ENCODE measurements at places on chromosomes 5 and 9.

DNA sequence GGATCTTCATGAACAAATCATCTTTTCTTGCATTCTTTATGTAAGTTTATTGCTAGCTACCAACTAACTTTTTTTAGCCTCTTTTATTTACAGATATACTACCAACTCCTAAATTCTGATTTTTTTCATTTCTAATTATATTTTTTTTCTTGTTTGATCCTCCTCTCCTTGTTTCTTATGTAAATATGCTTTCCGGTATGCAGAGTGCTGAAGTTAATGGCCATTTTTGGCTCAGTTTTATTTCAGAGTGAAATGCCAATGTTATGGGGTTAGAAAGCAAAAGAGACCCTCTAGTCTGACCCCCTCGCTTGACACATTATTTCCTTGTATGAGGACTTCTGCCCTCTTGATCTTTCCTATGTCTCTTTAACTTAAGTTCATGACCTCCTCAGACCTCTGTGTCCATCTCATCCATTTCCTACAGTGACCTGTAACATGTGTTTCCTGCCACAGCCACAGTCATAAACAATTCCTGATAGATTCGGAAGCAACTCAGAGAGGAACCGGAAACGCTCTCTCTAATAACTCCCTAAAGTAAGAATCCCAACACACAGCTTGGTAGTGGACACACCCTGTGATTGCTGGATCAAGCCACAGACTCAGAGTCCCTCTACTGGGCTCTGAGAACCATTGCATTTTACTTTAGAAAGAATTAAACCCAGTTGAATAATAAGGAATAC lies 42.9 kb upstream of the AFAP1L1 start:
- DNase-seq = peak; percentile 71

DNA sequence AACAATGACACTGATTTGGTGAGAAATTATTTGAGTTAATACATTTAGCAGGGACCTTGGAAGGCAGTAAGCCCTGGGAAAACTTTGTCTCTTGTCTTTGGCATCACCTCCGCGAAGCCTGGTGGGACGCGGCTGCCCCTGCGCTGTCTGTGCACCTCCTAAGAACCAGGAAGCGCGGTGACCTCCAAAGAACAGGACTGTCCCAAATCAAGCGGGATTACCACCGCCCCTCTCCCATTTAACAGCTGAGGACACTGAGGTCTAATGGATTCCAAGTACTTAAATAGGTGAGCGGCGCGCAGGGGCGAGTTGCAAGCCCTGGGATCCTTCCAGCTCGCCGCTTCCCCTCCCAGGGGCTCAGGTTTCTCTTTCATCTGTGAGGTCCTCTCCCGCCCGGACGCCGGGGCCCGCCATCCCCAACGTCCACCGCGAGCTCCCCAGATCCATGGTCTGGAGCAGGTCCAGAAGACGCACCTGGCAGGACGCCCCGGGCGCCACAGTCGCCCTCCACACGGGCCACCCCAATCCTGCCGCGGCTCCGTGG lies 432 bp downstream of the STARD4 start:
- no peak for DNase-seq

DNA sequence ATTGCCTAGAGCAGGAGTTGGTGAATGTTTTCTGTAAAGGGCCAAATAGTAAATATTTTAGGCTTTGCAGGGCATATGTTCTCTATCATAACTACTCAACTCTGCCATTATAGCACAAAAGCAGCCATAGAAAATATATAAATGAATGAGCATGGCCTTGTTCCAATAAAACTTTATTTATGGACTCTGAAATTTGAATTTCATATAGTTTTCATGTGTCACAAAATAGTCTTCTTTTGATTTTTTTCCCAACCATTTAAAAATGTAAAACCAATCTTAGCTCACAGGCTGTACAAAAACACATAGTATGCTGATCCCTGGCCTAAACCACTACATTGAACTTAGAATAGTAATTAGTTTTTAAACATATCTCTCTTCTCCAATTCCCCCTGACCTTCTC lies 179.6 kb downstream of the ZNF462 start:
- DNase-seq = no peak

- peak; percentile 76 for DNase-seq
Measured at GRCh38 chr5:107295914-107296313, 374.8 kb downstream of the EFNA5 start.

GRCh38 chr5:135993880-135994636 lies 34.7 kb upstream of the TGFBI start:
- peak; percentile 17 for DNase-seq

- peak; percentile 34 for DNase-seq
Measured at GRCh38 chr5:28084069-28084468, 1045.7 kb upstream of the CDH9 start.

- peak; percentile 66 for DNase-seq
Measured at GRCh38 chr5:72302171-72302570, 17.9 kb downstream of the MRPS27 start.

GRCh38 chr9:91164724-91165520 lies 196.8 kb downstream of the AUH start:
- DNase-seq = peak; percentile 43

DNA sequence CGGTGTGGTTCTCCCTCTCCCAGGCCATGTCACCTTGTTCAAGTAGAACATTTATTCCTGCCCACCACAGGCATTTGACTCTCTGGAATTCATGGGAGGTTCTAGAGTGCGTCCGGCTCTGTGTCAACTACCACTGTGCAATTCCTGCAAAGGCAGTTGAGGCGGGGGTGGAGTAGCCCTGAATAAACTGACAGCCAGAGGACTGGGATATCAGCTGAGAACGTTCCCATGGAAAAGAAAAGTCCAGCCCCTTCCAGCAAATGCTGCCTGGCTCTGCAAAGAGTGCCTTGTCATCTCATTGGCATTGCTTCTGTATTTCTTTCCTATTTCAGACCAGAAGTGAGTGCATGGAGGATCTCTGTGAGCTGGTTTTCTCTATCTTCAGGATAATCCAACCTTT lies 18.9 kb upstream of the MEGF9 start:
- no peak for DNase-seq

DNA sequence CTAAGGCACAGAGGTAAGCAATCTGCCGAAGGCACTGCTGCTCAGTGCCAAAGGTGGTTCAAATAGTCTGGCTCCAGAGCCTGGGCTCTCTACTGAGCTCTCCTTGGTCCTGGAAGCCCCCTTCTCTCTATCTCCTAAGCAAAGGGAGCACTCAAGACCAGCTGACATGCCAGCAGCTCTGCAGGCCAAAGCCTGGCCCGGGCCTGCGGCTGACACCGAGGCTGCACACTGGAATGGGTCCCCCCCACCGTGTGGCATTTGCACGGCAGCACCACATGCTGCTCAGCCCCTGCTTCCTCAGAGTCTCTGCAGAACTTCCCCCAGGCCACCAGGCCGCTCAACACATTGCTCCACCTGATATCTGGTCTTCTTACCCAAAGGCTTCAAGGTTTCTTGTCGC lies 57.8 kb upstream of the GOLPH3 start:
- peak; percentile 63 for DNase-seq

DNA sequence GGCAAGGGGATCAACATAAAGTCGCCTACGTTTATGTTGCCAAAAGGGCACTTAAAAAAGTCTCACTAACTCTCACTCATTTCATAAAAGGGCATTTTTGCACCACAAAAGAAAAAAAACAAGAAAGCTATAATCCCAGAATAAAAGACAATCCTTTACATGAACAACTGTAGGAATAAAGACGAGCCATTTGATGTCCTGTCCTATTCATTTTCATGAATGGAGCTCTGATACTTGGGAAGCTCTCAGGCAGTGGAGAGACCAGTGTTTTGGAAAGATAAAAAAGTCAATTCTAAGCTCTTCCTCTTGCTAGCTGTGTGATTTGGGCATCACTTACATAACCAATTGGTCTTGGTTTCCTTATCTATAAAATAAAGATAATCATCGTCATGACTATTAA lies 95.5 kb upstream of the EQTN start:
- no peak for DNase-seq

GRCh38 chr9:117135501-117136098 lies 279.3 kb downstream of the ASTN2 start:
- DNase-seq = no peak

DNA sequence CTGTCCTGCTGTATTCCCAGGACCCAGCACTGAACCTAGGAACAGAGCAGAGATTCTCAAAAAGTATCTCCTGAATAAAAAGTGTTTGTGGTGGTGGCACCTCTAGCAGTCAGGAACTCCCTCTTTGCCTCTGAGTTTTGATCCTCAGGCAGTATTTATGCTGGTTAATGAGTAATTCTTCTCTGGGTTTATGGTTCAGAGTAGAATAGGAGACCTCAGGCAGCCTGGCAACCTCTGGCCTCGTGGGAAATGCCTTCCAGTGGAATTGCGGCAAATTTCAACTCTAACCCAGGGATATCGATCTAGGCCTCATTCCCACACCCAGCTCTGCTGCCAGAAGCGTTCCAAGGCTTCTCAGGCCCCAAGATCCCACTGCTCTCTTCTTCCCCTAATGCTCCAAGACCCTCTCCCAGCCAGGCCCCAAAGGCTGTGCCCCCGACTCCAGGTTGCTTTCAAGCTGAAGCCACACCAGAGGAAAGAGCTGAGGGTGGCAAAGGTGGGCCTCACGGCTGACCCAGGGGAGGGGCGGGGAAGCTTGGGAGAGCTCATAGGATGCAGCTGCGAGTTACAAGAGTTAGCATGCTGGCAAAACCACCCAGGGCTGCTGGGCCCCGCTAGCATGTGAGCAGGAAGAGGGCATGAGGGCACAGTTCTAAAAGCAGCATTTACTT lies 10.9 kb upstream of the HDHD3 start:
- DNase-seq = no peak

DNA sequence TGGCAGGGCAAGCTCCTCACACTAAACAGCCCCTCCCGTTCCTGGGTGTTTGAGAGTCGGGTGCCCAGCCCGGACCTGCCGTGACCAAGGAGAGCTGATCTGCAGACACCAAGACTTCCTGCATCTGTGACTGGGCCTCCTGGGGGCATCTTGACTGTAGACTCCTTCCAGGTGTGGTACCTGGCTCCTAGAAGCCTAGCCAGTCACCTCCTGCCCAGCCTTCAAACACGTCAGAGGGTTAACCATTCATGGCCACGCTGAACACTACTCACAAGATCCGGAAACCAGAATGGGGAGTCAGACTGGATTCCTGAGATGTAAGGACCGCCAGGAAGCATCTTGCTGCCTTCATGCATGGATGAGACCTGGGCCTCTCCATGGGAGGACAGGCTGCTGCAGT lies 3.7 kb upstream of the LCN2 start:
- DNase-seq = no peak

DNA sequence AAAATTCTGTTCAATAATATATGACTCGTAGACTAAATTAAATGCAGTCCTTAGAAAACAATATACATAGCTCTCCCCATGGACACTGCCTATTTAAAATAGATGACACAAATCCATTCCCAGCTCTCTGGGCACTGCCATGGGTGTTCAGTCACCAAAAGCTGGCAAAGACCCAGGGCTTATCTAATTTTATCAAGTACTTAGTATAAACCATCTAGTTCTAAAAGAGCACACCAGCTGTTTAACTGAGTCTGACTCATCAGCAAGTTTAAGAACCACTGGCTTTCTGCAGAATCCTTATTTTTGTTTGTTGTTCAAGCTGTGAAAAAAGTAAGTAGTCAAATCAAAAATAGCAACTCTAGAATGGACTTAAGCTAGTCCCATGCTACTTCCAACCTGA lies 107.6 kb downstream of the PLPP1 start:
- DNase-seq = no peak

DNA sequence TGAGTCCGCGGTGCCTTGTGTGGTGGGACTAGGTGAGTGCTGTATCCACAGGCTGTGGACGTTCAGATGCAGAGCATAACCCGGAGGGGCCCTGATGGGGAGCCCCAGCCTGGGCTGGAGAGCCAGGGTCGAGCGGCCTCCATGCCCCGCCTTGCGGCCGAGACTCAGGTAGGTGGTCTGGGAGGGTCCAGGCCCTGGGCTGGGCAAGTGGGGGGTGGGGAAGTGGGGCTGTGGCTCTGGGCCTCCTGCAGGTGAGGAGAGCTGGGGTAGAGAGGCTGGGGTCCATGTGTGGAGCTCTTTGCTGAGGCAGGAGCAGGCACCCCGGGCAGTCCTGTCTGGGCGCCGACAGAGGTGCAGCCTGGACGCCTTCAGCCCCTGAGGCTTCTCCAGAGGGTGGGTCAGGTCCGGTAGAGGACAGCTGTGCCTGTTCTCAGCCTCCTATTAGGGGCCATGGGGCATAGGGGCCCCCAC lies 241.1 kb downstream of the CACNA1B start:
- peak; percentile 15 for DNase-seq

DNA sequence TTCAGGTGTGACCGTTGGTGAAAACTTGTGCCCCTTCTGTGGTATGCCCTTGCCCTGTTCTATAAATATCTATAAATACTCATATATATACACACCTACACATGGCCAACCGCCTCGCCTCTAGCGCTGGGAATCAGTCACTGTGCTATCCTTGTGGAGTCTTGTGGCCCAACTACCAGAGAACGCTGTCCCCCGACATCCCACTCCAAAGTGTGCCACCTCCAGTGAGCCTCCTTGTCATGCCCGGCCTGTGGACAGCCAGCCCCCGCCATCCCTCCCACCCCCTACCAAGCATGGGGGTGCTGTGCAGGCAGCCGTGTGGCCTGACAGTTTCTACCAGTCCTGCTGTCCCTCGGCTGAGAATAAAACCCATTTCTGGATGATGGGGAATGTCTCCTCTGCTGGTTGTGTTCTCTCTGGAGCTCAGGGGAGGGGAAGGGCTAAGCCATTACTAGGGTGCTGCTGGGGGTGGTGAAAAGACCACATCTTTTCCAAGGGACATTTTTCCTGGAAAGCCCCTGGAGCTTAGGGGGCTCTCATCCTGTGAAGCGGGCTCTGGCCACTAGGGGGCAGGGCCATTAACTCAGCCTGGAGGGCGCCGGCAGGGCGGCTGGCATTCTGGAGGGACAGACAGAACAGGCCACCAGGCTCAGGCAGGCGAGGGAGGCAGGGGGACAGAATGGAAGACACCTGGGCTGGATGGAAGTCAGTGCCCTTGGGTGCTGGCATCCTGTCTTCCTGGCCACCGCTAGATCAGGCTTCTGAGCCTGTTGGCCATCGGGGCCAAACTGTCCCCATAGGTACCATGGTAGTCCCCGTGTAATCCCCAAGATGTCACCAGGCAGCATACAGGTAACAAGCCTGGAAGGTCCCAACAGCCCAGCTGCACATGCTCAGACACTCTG lies 20.7 kb downstream of the GOLGA2 start:
- DNase-seq = peak; percentile 95

GRCh38 chr5:111211341-111211740 lies 12.8 kb upstream of the CAMK4 start:
- no peak for DNase-seq

- DNase-seq = peak; percentile 89
Measured at GRCh38 chr9:35689542-35690293, at the start of gene TPM2. TPM2 (minus strand) TSS chr9:35689925; CDS start chr9:35689817, 108 bp downstream.

Data from endodermal cell (in vitro differentiated cells).